ENCODE measurements at places on chromosomes 2 and 18. TPM values are rescaled to one million over a fixed set of nuclear protein-coding genes. Genes with fewer than 3 reads are reported as not detected.

- H3K4me1 ChIP-seq, result no peaks in the 10 kb centered on the region
- DNase-seq, result no peak
- H3K27me3 ChIP-seq, result no peaks in the 10 kb centered on the region
Measured at GRCh38 chr2:111048856-111049768, 71.6 kb upstream of the BCL2L11 start.

DNA sequence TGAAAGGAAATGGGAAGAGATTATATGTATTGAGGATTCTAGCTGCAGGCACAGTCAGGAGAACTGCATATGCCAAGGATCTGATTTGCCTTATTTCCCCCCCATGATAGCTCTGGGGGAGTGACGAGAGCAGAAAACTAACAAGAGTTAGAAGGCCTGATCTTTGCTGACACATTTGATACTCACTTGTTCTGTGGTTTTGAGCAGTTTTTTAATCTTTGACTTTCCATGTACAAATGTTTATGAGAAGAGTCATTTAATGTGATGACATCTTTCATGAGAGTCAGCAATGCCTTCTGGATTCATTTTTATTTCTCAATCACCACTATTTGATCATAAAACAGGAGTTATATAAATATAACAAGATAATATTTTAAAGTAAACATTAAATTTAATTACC, 12.7 kb upstream of the SERPINB7 start:
- H3K27ac ChIP-seq, result no peak overlapping the region
- H3K27me3 ChIP-seq, result no peaks in the 10 kb centered on the region
- H3K4me3 ChIP-seq, result no peak overlapping the region
- DNase-seq, result no peak

- no peaks in the 10 kb centered on the region for H3K27me3 ChIP-seq
- H3K27ac ChIP-seq, result no peak overlapping the region
- H3K36me3 ChIP-seq, result no peaks in the 10 kb centered on the region
- DNase-seq, result no peak
- H3K4me3 ChIP-seq, result no peak overlapping the region
Measured at GRCh38 chr2:239026711-239027361, 179.0 kb downstream of the TWIST2 start.

GRCh38 chr18:62525608-62526007, 2.8 kb downstream of the ZCCHC2 start:
- H3K4me3 ChIP-seq, result peak overlapping the region; percentile 98
- H3K27me3 ChIP-seq, result no peaks in the 10 kb centered on the region
- peaks cover 56% of the 10 kb centered on the region for H3K4me1 ChIP-seq

DNA sequence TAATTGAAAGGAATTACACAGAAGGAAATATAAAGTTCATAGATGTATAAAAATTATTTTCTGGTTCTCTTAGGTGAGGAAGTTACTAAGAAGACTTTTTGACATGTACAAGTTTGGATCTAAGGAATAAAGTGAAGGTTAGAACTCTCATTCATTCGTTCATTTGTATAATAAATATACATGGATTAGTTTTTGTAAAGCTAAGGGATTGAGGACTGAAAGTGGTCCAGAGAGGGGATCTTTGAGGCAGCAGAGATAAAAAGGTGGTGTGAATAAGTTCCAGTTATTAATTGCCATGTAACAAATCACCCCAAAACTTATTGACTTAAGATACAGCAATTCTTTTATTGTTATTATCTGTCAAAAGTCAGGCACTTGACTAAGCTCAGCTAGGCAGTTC, 110.1 kb upstream of the CELF4 start:
- DNase-seq, result no peak
- no peaks in the 10 kb centered on the region for H3K36me3 ChIP-seq
- no peaks in the 10 kb centered on the region for H3K27me3 ChIP-seq
- H3K4me3 ChIP-seq, result no peak overlapping the region
- H3K4me1 ChIP-seq, result no peaks in the 10 kb centered on the region

DNA sequence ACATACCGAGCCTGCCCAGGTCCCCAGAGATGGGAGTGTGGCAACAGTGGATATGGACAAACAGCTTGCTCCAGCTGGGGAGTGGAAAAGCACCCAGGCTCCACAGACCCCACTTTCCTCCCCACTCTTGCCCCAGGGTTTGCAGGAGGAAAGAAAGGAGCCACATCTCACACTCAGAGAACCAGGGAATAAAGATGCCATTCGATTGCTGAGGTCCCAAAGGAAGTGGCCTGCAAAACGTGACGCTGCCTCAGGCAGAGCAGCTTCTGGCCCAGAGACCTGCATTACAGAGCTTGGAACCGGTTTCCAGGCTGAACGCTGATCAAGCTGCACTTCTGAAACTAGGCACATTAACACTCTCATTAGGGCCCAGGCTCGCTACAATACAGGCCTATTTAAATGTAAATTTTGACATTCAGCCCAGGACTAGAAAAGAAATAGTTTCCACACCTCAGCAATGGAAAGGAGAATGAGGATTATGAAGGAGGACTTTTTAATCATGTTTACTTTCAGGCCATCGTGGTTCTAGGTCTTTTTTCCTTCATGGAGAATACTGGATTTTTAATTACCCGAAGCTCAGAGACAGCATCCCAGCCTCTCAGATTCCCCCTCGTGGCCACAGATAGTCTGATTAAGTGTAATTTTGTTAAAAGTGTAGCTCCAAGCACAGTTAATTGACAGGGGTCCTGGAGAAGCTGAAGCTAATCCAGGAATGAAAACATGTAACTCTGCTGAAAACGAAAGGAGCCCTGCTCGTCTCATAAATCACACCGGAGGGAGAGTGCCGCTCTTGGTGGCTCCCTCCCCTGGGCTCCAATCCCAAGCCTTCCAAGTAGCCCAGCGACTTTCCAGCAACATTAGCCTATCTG, 221.3 kb upstream of the RAB6C start:
- no peaks in the 10 kb centered on the region for H3K27me3 ChIP-seq
- no peak overlapping the region for H3K27ac ChIP-seq
- DNase-seq, result no peak
- H3K4me3 ChIP-seq, result no peak overlapping the region

DNA sequence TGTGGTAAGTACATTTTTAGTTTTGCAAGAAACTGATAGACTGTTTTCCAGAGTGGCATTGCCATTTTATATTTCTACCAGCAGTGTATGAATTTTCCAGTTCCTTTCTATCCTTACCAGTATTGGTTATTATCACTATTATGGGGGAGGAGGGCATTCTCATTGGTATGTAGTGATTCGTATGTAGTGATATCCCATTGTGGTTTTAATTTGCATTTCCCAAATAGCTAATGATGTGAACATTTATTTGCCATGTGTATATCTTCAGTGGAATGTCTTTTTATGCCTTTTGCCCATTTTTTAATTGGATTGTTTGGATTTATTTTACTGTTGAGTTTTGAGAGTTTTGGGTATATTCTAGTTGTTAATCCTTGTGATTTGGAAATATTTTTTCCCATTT, 16.9 kb downstream of the EIF5B start:
- H3K4me3 ChIP-seq, result no peak overlapping the region
- DNase-seq, result no peak
- H3K27ac ChIP-seq, result no peak overlapping the region
- no peaks in the 10 kb centered on the region for H3K36me3 ChIP-seq
- H3K4me1 ChIP-seq, result peaks cover 35% of the 10 kb centered on the region

DNA sequence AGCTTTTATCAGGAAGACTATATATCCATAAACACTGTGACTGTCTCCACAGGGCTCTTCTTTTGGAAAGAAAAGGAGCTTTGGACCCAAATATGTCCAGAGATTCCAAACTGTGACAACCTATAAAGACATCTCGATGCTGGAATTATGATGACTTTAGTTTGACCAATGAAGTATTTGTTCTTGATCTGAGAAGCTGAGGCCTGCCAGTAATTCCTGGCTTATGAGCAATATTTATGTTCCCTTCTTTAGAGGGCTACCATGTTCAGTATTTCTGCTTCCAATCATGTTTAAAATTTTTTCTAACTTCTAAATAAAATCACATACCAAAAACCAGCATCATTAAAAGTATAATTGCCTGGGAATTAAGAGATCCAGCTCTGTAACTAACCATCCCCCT, 41.1 kb downstream of the FEZ2 start:
- DNase-seq, result no peak
- H3K27me3 ChIP-seq, result no peaks in the 10 kb centered on the region
- no peaks in the 10 kb centered on the region for H3K4me1 ChIP-seq
- no peak overlapping the region for H3K4me3 ChIP-seq

GRCh38 chr2:156522864-156523440, 86.8 kb downstream of the GPD2 start:
- no peaks in the 10 kb centered on the region for H3K36me3 ChIP-seq
- no peaks in the 10 kb centered on the region for H3K27me3 ChIP-seq
- H3K4me1 ChIP-seq, result no peaks in the 10 kb centered on the region
- no peak overlapping the region for H3K4me3 ChIP-seq

GRCh38 chr2:112661656-112662305, 16.0 kb downstream of the SLC20A1 start:
- H3K4me3 ChIP-seq, result no peak overlapping the region
- H3K27ac ChIP-seq, result no peak overlapping the region
- no peaks in the 10 kb centered on the region for H3K27me3 ChIP-seq
- peaks cover 32% of the 10 kb centered on the region for H3K4me1 ChIP-seq
- peaks cover 51% of the 10 kb centered on the region for H3K36me3 ChIP-seq

DNA sequence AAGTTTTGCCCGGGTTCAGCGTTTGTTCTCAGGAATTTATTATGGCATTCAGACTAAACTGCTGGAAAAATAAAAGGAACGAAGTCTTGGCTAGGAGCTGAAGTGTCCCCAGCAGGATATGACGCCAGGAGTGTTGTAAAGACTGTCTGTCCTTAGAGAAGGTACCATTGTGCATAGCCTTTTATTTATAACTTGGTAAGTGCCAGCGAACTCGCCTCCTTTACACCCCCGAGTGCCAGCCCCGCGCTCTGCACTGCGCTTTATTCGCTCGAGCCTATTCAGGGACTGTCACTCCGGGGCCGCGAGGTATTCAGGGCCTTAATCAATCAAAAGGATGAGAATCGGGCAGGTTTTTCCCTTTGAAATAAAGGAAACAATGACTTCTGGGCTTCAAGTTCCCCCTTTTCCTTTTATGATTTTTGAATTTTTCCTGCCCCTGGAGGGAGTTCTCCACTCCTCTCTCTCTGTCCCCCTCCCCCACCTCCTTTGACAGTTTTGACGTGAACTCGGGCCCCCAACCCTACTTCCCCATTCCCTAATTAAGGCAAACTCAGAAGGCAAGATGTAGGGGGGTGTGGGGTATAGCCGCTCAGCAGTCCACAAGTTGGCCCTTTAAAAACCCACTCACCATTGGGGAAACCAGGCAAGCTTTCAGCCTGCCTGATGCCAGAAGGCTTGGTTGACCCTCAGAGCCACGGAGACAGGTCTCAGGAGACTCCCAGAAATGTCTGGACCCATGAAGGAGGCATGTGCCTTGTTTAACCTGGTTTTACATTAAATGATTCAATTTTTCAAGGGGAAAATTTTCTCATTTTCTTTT, 1.3 kb upstream of the PAX3 start:
- H3K27ac ChIP-seq, result no peak overlapping the region
- no peaks in the 10 kb centered on the region for H3K36me3 ChIP-seq
- no peak overlapping the region for H3K4me3 ChIP-seq
- H3K4me1 ChIP-seq, result peaks cover 36% of the 10 kb centered on the region
- DNase-seq, result no peak

DNA sequence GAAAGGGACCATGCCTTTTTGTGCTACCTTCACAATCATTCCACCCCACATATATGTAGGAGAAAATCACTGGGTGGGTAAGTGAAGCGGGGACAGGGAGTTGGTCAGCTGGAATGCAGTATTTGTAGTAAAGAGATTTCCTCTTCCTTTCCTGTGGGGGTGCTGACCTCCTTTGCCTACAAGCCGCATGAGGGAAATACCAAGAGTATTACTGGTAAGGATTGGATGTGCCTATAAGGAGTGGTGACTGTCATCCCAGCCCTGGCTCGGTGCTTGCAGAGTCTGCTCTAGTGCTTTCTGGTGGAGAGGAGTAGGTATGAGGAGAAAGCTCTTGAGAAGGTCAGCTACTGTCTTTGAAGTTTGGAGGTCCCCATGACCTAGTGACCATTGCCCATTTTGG, 324.6 kb downstream of the HRH4 start:
- DNase-seq, result no peak
- H3K36me3 ChIP-seq, result no peaks in the 10 kb centered on the region
- H3K27ac ChIP-seq, result no peak overlapping the region
- H3K4me1 ChIP-seq, result no peaks in the 10 kb centered on the region
- H3K27me3 ChIP-seq, result no peaks in the 10 kb centered on the region

DNA sequence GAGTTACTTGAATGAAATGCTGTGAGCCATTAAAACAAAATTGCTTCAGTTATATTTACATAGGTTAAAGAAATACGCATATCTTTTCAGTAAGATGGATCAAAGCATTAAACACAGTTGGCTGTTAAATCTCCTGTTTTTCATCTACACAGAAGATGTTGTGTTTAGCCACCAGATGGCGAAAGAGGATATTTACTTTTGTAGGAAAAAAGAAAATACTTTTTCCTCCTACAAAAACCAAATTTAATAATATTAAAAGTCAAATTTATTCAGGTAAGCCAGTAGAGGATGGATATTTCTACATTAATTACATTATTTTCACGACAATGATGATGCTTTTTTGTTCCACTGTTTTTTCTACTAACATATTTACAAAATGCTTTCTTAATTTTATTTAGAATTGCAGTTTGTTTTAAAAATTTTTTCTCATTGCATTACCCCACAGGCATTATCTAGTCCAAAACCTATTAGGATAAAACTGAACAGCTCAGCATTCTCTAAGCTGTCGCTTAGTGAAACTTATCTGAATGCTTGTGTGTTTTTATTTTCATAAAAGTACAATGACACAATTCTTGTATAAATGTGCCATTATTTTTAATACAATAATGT, 173.7 kb downstream of the ASXL3 start:
- no peak overlapping the region for H3K4me3 ChIP-seq
- no peak for DNase-seq
- H3K27me3 ChIP-seq, result no peaks in the 10 kb centered on the region
- no peak overlapping the region for H3K27ac ChIP-seq
- H3K36me3 ChIP-seq, result no peaks in the 10 kb centered on the region
- no peaks in the 10 kb centered on the region for H3K4me1 ChIP-seq

GRCh38 chr2:144521686-144522085, 1.8 kb upstream of the ZEB2 start:
- H3K4me1 ChIP-seq, result peaks cover 43% of the 10 kb centered on the region
- DNase-seq, result no peak
- H3K36me3 ChIP-seq, result no peaks in the 10 kb centered on the region
- no peak overlapping the region for H3K27ac ChIP-seq
- H3K4me3 ChIP-seq, result no peak overlapping the region

GRCh38 chr2:205706769-205707381, 24.6 kb downstream of the NRP2 start:
- H3K36me3 ChIP-seq, result no peaks in the 10 kb centered on the region
- no peak for DNase-seq
- no peak overlapping the region for H3K27ac ChIP-seq
- H3K4me1 ChIP-seq, result no peaks in the 10 kb centered on the region
- H3K27me3 ChIP-seq, result no peaks in the 10 kb centered on the region

The TACR1 gene
- not detected for total RNA-seq

The L3MBTL4 gene
- total RNA-seq, result 0.53 TPM

The RAD51AP2 gene
- not detected for total RNA-seq

The LINC00305 gene
- total RNA-seq, result not detected

The LYPD6 gene
- total RNA-seq, result not detected

The VIT gene
- total RNA-seq, result not detected

The WBP1 gene
- total RNA-seq, result 109 TPM

All from CD4-positive, alpha-beta memory T cell (primary cell).